Brain (organoid and tissue), 16 donors: ENCODE measurements at places on chromosomes 11 and 22. TPM values are rescaled to one million over a fixed set of nuclear protein-coding genes. Genes with fewer than 3 reads are reported as not detected.

The DHCR7 gene
- polyA plus RNA-seq = 108 TPM

The MPEG1 gene
- 2.3 TPM for polyA plus RNA-seq

The SSH3 gene
- 10.2 TPM for polyA plus RNA-seq

The OR6T1 gene
- not detected for polyA plus RNA-seq

The CASP5 gene
- polyA plus RNA-seq = not detected

The C11orf91 gene
- not detected for polyA plus RNA-seq

The GDPD4 gene
- not detected for polyA plus RNA-seq

The SCGB1A1 gene
- 24.1 TPM for polyA plus RNA-seq

The ANO5 gene
- polyA plus RNA-seq = 0.48 TPM
